ENCODE measurements at places on chromosomes 4 and X. TPM values are rescaled to one million over a fixed set of nuclear protein-coding genes. Genes with fewer than 3 reads are reported as not detected.

Gene OTC
- total RNA-seq: 1.8 TPM

Gene FAM47A
- not detected for total RNA-seq

- no peaks in the 10 kb centered on the region for H3K36me3 ChIP-seq
- no peak for DNase-seq
- H3K27me3 ChIP-seq: no peaks in the 10 kb centered on the region
- H3K4me3 ChIP-seq: no peak overlapping the region
- H3K27ac ChIP-seq: no peak overlapping the region
These were observed 1003.6 kb downstream of the FAT4 start for GRCh38 chr4:126318376-126318775.

DNA sequence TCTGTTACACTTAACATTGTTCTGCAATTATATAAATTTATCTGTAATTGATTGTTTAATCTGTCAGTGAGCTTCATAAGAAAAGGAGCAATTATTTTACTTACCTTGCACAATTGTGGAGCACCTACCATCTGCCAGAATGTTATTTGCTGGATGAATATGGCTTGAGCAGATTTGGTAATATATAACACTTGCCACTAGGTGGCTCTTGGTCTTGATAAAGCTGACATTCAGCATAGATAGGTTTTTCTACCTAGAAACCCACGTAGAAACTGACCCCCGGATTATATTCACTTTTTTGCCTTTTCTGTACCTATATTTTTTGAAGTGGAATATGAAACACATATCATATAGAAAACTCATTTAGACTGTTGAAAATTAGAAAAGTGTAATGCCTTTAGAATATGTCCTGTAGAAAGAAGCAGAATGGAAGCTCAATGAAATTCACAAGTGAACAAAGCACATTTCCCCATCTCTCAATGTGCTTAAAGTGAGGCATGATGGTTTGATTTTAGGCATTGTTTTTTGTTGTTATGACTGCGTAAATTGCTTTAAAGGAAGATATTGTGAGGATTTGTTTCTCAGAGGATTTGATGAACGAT lies 9.5 kb downstream of the RBPJ start:
- peaks cover 7% of the 10 kb centered on the region for H3K4me1 ChIP-seq
- H3K4me3 ChIP-seq: no peak overlapping the region
- no peaks in the 10 kb centered on the region for H3K36me3 ChIP-seq
- DNase-seq: no peak

DNA sequence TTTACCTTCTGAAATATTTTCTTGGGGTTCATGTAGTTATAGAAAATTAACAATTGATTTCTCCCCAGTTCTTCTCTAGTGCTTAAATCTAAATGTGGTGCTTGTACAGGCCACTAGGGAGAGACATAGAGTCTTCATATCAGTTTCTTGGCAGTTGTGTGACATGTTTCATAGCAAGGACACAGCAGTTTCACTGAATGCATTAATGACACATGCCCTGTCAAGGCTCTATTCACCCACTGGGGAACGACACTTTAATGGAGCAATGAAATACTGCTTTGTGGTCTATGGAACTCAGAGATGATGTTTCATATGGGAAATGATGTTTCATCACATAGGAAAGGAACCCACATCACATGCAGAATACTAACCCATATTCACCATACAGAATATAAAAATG lies 2.8 kb downstream of the VEGFC start:
- no peaks in the 10 kb centered on the region for H3K4me1 ChIP-seq
- no peak for DNase-seq
- no peaks in the 10 kb centered on the region for H3K27me3 ChIP-seq
- no peak overlapping the region for H3K4me3 ChIP-seq
- H3K36me3 ChIP-seq: no peaks in the 10 kb centered on the region
- H3K27ac ChIP-seq: peak overlapping the region; percentile 78
